Stimulated activated CD4-positive, alpha-beta T cell treated with anti-CD3 and anti-CD28 coated beads, Interleukin-2, amount 100 ng/mL, for 24 hours (primary cell): ENCODE measurements at places on chromosomes 4 and X.
A peak's percentile ranks its signal among the peaks of the same experiment; 100 is the strongest.

- DNase-seq = no peak
Observed at GRCh38 chr4:119721878-119722277, 93.3 kb upstream of the PDE5A start.

DNA sequence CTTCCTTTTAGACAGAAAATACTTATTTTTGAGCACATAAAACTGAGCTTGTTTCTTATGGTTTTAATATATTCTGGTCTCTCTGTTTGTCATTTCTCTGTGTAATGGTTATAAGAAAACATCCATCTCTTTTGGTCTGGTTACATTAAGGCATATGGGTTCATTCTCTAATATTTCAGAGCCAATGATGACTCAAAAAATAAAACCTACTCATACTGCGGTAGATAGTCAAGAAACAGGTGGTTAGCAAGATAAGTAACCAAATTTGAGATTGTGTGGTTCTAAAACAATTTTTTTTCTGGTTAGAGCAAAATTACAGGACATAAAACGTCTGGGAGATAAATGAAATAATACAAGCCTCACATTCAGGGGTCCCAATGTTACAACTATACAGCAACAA is 654.5 kb downstream of the STIM2 start:
- DNase-seq = no peak

DNA sequence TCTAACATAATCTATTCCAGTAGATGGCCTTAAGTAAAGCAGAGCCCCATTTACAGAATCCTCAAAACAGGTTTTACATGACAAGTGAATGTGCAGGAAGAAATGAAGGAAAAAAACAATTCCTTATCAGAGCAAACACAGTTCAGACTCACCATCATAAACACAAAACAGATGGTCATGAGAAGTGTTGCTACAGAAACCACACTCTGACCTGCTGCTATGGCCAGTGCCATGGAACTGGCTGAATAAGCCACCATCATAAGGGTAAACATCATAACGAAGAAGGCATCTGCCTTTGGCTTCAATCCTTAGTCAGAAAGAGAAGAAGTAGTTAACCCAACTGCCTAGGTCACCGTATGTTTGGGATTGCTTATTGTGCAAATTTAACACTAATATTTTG is 61.1 kb downstream of the ABCG2 start:
- no peak for DNase-seq

GRCh38 chr4:10554694-10555093 is 97.5 kb upstream of the ZNF518B start:
- DNase-seq = peak; percentile 65

GRCh38 chr4:71184195-71184781 is 154.5 kb upstream of the SLC4A4 start:
- DNase-seq = peak; percentile 30

DNA sequence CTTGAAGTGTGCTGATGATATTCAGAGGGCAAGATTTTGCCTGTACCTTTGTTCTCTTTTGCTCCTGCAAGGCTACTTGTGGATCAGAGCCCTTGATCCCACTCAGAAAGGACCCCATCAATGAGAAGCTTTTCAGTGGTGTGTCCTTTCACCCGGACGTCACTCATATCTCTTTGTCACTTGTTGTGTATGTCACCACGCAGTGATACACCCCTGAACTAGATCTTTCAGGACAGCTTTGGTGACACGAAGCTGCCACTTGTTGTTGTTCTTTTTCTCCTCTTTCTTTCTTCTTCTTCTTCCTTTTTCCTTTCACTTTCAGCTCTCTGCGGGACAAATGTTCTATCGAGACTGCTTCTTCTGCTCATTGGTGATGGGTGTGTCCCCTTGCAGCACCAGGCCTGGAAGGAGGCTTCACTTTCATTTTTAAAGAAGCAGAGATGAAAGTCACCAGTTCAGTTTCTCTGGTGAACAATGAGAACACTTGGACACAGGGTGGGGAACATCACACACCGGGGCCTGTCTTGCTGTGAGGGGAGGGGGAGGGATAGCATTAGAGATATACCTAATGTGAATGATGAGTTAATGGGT is 83.6 kb downstream of the NBDY start:
- DNase-seq = peak; percentile 28

DNA sequence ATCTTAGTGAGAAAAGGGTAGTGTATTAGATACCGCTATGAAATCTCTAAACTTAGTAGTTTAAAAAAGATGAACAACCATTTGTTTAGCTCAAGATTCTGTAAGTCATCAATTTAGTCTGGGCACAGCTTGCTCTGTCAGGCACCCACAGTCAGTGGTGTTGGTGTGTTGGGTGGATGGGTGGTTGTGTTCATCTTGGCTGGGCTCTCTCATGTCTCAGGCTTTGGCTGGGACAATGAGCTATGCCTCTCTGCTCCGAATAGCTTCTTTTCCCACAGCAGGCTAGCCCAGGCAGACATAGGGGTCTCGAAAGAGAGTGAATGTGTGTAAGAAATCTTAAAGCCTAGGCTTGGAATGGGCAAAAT is 127.0 kb upstream of the GATB start:
- DNase-seq = no peak

- no peak for DNase-seq
Observed at GRCh38 chr4:169716677-169717076, 41.1 kb downstream of the HPF1 start.
